Ascending aorta (tissue), 2 donors: ENCODE measurements at places on chromosomes 7 and 10.

- DNase-seq: no peak
Measured at GRCh38 chr7:129958643-129959470, 6.1 kb upstream of the UBE2H start.

DNA sequence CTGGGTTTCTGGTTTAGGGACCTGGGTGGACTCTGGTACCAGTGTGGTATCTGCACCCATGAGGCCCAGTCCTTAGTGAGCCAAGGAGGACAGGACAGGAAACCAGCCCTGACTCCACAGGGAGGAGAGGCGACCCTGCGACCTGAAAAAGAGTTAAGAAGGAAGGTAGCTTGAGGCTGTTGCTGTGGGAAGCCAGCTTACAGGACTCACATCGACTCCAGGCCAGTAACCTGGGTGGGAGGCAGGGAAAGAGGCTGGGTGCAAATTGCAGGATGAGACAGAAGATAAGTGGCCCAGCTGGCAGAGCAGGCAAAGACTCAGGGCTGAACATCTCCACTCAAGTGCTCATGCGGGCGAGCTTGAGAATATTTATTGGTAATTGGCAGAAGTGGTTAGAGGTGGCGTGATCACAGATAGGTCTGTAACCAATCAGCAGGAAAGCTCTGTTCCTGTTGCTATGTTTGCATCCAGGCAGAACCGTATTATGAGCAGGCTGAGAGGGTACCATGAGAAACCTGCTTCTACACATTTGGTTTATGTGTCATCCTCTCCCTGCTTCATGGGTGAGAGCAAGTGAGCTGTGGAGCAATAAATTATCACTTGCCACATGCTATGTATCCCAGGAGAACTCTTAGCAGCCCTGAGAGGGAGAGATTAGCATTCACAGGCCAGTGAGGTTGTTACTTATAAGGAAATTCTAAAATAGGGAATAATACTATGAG lies 11.0 kb downstream of the TLL2 start:
- no peak for DNase-seq

- no peak for DNase-seq
Measured at GRCh38 chr10:51112013-51112412, 37.7 kb downstream of the PRKG1 start.

DNA sequence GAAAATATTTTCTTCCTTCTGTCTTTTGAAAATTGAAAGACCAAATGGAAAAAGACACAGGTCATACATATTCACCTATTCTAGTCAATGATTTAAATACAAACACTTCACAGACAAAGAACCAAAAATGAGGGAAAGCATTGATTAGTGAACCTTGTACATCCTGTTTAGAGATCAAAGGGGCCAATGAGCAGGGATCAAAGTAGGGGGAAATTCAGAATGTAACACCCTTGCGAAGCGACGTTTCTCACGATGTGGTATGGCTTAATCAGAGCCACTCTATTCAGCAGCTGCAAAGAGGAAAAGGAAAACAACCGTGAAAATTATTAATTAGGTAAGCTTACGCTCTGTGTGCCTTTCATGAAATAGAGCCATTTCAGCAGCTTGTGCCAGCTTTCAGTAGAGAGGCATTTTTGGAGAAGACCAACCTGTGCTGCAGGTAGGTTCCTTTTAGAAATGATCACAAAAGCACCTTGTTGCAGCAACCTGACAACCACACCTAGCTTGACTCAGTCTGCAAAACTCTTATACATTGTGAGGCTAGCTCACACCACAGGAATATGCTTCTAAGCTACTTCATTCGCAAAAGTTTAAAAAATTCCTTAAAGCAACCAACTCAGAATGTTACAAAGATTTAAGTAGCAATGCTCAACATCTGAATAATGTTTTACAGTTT lies 78.0 kb downstream of the DKK1 start:
- DNase-seq: no peak

DNA sequence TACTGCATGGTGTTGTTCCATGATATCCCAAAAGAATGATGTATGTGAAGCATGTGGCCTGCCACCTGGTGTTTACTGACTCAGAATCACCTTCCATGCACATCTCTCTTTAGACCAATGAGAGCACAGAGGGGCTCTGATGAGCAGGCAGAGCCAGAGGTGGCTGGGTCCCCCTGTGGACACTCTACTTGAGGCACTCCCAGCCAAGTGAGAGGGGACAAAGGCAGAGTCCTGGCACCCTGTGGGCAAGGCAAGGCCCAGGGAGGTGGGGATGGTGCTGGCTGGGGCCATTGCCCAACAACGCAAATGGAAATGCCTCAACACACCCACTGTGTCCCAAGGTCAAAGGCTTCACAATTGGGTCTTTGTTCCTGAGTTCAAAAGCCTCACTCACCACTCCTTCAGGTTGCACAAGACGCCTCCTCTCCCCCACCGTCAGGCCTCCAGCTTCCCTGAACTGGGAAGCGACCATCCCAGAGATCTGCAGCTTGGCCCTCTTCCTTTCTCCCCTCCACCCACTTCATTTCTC lies 164.6 kb downstream of the NEURL1 start:
- DNase-seq: no peak

- no peak for DNase-seq
Measured at GRCh38 chr7:77184990-77185389, 14.6 kb downstream of the FGL2 start.

DNA sequence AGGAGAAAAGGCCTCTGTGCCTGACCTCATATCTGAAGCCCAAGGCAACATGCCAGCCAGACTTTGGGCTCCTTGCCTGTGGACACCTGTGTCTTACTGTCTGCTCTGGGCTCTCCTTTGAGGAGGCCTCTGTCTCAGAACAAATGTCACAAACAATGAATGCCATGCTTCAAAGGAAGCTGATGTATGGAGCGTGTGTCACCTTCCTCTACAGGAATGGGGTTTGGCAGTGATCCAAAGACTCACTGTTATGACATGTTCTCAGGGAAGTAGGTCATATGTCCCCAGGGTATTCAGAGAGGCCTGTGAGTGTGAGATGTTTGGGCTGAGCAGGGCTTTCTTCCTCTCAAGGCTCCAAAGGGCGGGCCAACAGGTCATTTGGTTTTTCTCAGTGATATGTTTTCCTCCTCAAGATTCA lies 38.4 kb downstream of the PTPRE start:
- no peak for DNase-seq

DNA sequence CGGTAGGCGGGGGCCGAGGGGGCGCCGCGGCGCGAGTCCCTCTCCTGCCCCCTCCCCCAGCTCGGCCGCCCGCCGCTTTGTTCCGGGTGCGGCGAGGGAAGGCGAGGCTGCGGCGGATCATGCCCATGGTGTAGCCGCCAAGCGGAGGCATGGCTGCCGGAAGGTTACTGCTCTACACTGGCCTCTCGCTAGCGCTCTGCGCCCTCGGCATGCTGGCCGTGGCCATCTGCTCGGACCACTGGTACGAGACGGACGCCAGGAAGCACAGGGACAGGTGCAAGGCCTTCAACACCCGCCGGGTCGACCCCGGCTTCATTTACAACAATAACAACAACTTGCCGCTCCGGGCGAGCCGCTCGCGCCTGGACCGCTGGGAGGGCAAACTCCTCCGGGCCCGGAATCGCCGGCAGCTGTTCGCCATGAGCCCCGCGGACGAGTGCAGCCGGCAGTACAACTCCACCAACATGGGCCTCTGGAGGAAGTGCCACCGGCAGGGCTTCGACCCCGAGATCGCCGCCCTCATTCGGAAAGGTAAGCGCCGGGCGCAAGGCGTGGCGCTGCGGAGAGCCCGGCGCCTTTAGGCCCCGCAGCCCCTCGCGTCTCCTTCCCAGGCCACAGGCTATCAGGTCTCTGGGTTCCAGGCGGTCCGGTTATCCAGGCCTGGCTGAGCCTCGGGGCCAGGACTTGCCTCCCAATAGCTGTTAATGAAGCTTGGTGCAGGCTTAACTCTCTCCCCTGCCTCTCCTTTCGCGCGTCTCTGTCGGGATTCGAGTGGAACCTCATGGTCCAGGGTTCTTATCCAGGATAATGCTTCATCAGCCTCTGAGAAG lies 513 bp downstream of the TMEM178B start:
- DNase-seq: no peak

DNA sequence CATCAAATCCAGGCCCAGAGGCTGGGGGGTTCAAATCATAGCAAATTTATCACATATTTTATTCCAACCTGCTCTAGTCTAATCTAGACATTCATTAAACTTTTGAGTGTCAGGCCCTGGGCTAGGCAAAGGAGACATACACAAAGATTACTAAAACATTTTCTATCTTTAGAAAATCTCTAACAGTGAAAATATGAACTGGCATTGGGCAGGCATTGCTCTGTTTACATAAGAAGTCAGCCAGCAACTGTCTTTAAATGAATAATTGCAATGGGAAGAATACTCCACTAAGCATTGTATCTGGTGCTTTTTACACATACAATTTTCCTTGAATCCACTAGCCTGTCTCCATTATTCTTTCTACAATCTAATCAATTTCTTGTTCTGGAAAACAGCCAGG lies 222.5 kb upstream of the LRRN3 start:
- no peak for DNase-seq

DNA sequence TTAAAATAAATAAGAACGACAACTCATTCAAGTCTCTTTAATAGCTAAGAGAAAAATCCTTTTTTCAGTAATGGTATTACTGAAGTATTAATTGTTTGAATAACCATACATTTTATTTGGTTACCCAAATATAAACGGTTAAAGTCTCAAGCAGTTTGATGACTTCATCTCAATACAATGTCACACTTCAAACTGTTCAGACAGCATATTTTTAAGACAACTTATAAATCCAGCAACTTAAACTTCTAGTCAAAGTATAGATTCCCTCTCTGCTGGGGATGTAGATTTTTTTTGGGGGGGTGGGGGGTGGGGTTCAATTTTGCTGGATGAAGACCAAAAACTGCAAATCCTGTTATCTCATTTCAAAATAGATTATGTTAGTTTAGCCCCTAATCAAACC lies 42.0 kb downstream of the GNA12 start:
- no peak for DNase-seq

DNA sequence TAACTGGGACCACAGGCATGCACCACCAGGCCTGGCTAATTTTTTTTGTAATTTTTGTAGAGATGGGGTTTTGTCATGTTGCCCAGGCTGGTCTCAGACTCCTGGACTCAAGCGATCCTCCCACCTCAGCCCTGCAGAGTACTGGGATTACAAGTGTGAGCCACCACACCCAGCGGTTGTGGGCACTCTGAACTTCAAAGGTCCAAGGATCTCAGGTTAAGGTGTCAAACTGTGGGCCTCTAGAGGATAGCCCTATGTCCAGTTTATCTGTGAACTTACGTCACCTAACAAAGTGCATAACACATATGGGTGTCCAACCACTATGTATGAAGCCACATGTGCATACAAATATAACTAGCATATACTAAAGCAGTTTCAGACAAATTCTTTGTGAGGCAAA lies 3.2 kb upstream of the IL2RA start:
- no peak for DNase-seq

DNA sequence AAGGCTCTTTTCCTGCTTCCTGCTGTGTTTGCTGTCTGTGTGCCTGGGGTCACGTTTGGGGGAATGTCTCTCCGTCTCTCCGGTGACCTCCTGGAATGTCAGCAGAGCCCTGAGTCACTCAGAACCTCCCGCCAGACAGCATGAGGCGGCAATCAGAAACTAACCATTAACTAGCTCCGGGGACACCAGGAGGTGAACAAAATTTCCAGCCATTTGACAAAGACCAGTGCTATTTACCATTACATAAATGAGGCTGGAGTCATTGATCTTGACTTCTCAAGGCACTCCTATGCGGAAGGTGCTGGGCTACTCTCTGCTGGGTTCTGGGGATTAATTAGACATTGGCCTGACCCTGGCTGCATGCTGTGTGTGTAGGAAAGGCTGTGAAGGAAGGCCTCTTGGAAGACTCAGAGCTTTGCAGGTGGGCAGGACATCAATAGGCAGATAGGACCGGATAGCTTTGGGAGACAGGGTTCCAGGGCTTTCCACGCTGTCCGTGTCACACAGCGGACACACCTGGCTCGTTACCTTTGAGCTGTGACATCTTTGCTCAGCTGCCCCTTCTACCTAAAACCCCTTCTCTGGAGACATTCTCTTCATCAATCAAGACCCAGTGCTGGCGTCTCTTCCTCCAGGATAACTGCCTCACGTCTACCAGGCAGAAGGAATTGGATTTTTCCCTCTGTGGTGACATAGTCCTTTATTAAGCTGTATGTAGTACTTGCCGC lies 77.0 kb downstream of the PFKFB3 start:
- no peak for DNase-seq

DNA sequence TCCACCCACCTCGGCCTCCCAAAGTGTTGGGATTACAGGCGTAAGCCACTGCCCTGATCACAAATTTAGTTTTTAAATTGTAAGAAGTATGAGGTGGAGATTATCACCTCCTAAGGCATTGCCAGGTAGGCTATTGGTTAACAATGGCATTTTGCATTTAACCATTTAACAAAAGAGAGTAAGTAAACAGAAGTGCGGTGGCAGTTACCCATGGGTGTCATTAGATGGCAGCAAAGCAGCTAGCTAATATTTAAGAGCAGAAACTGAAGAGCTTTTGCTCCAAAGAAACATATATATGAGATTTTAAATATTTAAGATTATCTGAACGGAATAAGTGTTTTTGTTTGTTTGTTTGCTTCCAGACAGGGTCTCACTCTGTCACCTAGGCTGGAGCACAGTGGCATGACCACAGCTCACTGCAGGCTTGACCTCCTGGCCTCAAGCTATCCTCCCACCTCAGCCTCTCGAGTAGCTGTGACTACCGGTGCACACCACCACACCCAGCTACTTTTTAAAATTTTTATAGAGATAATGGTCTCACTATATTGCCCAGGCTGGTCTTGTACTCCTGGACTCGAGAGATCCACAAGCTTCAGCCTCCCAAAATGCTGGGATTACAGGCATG lies 325.5 kb upstream of the C7orf33 start:
- DNase-seq: no peak

DNA sequence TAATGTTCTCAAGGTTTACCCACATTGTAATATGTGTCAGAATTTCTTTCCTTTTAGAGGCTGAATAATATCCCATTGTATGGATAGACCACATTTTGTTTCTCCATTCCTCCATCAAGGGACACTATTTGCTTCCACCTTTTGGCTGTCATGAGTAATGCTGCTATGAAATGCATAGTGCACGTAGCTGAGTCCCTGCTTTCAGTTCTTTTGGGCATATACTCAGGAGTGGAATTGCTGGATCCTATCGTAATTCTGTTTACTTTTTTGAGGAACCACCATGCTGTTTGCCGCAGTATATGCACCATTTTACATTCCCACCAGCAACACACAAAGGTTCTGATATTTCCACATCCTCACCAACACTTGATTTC lies 60.0 kb downstream of the PRF1 start:
- no peak for DNase-seq

- DNase-seq: no peak
Measured at GRCh38 chr10:79103129-79103528, 34.4 kb downstream of the ZMIZ1 start.

DNA sequence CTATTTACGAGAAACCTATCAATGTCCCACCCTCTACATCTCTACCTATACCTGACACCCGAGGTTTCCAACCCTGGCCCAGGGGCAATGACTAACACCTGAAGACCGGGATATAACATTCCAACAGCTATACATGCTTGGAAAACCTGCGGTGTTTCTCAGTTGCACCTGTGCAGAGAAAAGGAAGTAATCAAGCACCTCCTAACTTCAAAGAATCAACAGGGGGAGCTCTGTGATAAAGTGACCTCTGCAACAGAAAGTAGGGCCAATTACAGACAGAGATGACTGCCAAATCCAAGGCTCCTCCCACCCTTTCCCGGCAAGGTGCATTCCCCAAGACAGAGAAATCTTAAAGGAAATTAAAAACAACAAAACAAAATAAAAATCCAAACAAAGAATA lies 41.3 kb downstream of the CCDC6 start:
- no peak for DNase-seq

GRCh38 chr10:11901833-11902475 lies 78.8 kb downstream of the PROSER2 start:
- no peak for DNase-seq
